GM18507 (cell line): ENCODE measurements at places on chromosomes 6 and 20.

DNA sequence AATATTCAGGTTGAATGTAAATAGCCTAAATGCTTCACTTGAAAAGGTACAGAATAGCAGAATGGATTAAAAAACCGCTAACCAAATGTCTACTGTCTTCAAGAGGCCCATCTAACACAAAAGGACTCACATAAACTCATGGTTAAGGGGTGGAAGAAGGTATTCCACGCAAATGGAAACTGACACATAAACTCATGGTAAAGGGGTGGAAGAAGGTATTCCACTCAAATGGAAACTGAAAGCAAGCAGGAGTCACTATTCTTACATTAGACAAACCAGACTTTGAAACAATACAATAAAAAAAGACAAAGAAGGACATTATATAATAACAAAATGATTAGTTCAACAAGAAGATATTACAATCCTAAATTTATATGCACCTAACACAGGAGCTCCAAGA, 38.3 kb upstream of the PKIB start:
- DNase-seq = no peak

GRCh38 chr6:158643836-158644230, 710 bp downstream of the DYNLT1 start:
- no peak for DNase-seq

DNA sequence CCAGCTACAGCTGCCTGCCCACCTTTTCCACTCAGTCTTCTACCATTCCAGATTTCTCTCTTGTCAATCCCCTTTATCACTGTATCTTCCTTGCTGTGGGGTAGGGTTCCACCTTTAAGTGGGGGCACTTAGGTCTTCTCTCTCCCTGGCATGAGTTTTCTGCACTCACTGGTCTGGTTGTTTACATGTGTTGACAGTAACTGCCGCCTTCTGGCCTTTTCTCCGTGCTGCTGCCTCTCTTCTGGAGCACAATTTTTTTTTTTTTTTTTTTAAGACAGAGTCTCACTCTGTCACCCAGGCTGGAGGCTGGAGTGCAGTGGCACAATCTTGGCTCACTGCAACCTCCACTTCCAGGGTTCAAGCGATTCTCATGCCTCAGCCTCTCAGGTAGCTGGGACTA, 12.0 kb downstream of the RNF114 start:
- DNase-seq = no peak

- no peak for DNase-seq
These were observed 1162.2 kb upstream of the GJE1 start for GRCh38 chr6:140970485-140970884.

- peak; percentile 37 for DNase-seq
These were observed 126.7 kb downstream of the UNC5CL start for GRCh38 chr6:40912158-40912946.

GRCh38 chr6:17419189-17419575, 25.8 kb downstream of the CAP2 start:
- no peak for DNase-seq

GRCh38 chr6:45455408-45455807, 77.7 kb upstream of the SUPT3H start:
- no peak for DNase-seq

- DNase-seq = no peak
These were observed 388.2 kb downstream of the TBC1D32 start for GRCh38 chr6:120945905-120946594.

DNA sequence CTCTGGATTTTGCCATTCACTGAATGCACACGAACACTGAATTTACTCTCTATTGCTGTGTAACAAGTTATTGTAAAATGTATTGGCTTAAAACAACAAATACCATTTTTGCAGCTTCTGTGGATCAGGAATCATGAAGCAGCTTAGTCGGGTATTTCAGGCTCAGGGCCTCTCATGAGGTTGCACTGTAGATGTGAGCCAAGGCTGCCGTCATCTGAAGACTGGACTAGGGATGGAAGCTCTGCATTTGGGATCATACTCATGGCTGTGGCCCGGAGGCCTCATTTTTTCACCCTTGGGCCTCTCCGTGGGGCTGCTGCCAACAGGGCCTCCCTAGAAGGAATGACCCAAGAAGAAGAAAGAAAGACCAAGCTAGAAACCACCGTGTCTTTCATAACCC, 492.4 kb upstream of the CDH4 start:
- no peak for DNase-seq

- no peak for DNase-seq
These were observed 14.5 kb upstream of the BCAS1 start for GRCh38 chr20:54084727-54085388.

DNA sequence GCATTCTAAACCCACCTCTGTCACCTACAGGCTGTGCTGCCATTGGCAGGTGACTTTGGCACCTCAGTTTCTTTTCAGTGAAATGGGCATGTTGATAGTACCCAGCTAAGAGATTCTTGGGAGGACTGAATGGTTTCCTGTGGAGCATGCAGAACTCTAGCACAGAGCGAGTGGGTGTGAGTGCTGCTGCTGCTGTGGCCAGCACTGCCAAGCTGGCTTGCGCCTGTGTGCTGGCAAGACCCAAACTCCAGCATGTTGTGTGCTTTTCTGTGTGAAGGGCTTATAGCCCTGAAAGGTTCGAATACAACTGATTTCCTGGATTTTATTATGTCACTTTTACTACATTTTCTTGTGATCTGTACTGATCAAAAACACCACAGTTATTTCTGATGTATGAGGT, 78.1 kb upstream of the KIF25 start:
- DNase-seq = no peak

GRCh38 chr6:154614101-154614500, 103.6 kb upstream of the CNKSR3 start:
- DNase-seq = no peak

GRCh38 chr6:82738773-82739172, 326.9 kb downstream of the UBE3D start:
- no peak for DNase-seq

DNA sequence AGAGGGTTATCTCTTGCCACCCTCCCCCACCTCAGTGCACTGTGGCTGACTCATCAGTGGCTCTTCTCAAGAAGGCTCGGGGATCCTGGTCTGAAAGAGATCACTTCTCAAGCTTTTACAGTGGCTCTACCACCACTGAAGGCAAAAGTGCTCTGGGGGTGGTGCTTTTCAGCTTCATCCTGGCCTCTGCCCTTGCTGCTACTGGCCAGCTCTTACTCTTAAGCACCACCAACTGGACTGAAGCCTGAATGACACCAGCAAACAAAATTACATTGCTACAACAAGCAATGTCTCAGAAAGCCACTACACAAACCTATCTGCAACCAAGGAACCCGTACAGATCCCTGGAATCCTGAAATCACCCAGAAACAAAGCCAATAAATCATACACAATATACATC, 402.1 kb downstream of the EPHA7 start:
- no peak for DNase-seq

DNA sequence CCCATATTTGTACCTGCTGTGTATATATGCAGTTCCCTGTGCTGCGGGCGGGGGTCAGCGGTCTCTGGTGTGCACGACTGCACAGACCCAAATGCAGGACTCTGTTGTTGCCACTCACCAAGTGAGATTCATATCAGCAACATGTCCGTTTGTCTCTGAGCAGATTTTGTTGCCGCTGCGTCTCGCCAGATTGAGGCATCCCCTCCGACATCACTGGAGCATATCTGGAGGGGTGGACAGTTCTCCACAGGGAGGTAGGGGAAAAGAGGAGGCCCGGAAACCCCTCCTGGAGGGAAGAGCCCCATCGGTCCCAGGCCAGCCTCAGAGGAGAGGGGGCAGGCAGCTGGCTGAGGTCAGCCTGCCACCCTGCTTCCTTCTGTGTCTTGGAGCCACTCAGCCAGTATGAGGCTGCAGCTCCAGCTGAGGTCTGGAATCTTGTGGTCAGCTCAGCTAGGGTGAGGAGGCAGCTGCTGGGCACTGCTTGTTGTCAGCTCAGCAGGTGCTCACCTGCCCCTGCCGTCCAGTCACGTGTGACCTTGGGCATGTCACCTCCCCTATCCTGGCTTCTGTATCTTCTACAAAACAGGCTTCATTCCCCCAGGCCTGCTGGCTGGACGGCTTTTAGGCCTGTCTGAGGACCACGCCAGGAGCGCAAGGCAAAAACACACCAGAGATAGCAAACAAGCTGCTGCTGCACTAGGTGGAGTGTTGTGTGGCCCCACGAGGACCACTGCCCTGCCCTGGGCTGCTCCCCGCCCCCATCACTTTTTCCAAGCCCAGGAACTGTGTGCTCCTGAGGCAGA, 47.1 kb downstream of the HNF4A start:
- no peak for DNase-seq

DNA sequence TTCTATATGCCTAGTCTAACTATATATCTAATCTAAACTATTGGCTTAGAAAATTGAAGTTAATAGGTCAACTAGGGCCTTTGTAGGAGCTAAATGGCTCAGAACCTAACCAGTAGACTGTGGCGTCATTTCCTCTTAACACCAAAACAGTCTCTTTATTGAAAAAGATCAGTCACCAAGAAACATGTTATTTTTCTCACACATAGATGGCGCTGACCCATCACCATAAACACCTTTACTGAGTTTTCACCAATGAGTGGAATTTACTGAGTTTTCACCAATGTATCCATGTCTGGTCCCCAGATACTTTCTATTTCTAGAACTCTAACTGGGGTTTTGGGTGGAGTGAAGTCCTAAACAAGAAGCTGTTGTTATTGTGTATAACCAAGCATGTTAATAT, 636.0 kb downstream of the BCKDHB start:
- DNase-seq = no peak

DNA sequence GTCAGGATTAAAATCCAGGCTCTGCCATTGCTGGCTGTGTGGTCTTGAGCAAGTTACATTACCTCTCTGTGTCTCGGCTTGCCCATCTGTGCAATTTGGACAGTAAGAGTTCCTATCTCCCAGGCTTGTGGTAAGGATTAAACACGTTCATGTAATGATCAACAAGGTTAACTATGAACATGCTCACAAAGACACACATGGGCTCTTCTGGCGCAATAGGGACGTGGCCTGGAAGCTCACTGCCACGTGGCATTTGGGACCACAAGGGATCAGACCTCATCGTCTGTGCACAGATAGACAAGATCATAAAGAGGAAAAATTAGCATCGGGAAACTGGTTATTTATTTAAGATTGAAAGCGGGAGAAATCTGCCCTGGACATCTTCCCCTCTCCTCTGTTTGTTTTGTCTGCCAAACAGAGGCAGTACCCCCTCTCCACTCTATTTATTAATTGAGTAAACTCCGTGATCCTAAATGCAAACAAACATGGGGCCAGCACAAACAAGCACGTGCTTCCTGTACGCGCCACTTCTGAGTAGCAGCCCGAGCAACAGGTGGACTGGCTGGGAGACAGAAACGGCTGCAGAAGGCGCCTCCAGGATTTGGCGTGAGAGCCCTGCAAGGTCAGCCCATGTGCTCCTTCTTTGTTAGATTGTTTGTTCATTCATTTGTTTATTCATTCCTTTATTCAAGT, 95.0 kb downstream of the CDH26 start:
- no peak for DNase-seq

DNA sequence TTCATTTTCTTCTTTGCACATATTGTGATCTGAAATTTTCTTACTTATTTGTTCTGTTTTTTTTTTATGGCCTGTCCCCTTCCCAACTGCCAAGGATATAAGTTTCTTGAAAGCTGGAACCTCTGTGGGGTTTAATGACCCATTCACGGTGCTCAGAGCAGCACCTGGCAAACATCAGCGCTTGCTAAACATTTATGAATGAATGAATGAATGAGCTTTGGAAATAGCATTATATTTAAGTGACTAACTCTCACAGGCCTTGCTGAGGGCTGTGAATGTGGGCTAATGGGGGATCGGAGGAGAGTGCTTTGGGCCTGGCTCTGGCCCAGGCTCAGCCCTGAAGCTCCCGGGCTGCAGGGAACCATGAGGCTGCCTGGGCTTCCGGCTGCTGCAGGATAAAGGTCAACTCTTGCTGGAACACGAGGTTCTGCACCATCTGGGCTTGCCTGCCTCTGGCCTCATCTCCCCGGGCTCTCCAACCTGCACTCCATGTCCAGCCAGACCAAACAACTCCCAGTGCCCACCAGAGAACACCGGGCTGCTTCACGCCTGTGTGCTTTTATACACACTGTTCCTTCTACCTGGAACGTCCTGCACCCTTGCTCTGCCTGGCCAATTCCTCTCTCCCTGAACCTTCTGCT, 14.6 kb upstream of the ARMC12 start:
- no peak for DNase-seq

GRCh38 chr20:10060226-10060625, 25.4 kb downstream of the ANKEF1 start:
- DNase-seq = peak; percentile 7

DNA sequence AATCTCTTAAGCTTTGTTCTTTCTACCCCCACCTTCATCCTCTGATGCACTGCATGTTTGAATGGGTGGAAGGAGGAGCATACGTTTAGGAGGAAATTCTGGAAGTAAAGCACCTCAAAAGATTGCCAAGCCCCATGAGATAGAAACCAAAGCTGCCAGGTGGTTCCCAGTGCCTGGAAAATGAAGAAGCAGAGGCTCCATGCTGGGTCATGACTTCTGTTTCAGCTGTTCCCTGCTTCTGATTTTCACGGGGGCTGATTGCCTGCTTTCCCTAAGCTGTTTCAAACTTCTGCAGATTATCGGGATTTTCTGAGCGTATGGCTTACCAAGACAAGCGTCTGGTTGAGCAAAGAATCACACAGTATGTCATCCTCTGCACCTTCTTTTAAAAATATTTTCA, 87.5 kb upstream of the SYNDIG1 start:
- no peak for DNase-seq

- DNase-seq = no peak
These were observed 29.0 kb downstream of the ELOVL2 start for GRCh38 chr6:11015102-11015501.

DNA sequence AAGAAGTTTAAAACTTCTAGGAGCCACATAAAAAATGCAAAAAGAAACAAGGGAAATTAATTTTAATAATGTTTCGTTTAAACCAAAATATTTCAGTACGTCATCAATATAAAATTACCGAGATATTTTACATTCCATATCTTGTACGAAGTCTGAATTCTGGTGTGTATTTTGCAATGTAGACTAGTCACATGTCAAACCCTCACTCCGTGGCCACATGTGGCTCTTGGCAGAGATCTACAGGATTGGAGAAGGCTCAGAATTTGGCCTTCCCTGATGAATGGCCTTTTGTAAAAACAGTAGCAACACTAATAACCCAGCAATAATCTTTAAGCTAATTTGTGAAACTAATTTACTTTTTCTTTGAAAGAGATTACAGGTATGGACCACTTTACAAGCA, 217.1 kb downstream of the PRL start:
- no peak for DNase-seq

DNA sequence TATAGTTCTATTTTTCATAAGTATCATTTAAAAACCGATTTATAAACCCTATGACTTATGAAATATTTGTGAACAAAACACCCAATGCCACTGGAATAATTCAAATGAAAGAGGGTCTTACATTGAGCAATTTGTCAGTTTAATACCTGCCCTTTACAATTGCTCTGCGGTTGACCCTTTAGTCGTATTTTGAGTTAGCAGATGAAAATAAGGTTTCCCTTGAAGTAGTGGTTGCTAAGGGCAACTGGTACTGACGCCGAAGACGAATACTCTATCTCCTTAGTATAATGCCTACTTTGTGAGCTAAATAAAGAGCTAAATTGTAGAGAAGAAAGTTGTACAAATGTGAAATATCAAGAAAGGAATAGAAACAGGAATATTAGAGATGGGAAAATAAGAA, 69.4 kb downstream of the KCNQ5 start:
- DNase-seq = no peak
